Endothelial cell (in vitro differentiated cells): ENCODE measurements at places on chromosomes 16 and 17. TPM values are rescaled to one million over a fixed set of nuclear protein-coding genes. Genes with fewer than 3 reads are reported as not detected.
A peak's percentile ranks its signal among the peaks of the same experiment; 100 is the strongest.

The TMEM132E gene
- 0.08 TPM for total RNA-seq

The PPM1E gene
- total RNA-seq: 0.26 TPM

The KLHL11 gene
- 9.0 TPM for total RNA-seq

The ZNF19 gene
- total RNA-seq: 7.5 TPM

The RNF43 gene
- total RNA-seq: 0.56 TPM

The CFAP97D1 gene
- total RNA-seq: 0.10 TPM

The SLC6A2 gene
- not detected for total RNA-seq

DNA sequence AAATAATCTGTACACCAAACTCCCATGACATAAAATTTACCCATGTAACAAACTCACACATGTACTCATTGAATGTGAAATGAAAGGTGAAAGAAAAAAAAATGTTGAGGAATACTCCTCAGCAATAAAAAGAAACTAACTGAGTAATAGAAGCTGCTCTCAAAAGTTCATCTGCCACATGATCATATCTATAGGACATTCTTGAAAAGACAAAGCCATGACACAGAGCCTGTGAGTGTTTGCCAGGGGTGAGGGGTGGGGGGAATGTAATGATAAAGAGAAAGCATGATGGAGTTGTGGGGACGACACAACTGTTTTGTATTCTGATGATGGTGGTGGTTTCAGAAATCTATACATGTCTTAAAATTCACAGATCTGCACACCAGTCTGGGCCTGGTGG lies 52.2 kb upstream of the TMC5 start:
- no peak overlapping the region for H3K27ac ChIP-seq
- H3K4me3 ChIP-seq: no peak overlapping the region
- no peaks in the 10 kb centered on the region for H3K27me3 ChIP-seq
- no peaks in the 10 kb centered on the region for H3K4me1 ChIP-seq
- no peak for DNase-seq

- no peak overlapping the region for H3K4me3 ChIP-seq
- H3K36me3 ChIP-seq: no peaks in the 10 kb centered on the region
- DNase-seq: no peak
- no peak overlapping the region for H3K27ac ChIP-seq
Observed at GRCh38 chr17:9783050-9783449, 8.3 kb downstream of the DHRS7C start.

DNA sequence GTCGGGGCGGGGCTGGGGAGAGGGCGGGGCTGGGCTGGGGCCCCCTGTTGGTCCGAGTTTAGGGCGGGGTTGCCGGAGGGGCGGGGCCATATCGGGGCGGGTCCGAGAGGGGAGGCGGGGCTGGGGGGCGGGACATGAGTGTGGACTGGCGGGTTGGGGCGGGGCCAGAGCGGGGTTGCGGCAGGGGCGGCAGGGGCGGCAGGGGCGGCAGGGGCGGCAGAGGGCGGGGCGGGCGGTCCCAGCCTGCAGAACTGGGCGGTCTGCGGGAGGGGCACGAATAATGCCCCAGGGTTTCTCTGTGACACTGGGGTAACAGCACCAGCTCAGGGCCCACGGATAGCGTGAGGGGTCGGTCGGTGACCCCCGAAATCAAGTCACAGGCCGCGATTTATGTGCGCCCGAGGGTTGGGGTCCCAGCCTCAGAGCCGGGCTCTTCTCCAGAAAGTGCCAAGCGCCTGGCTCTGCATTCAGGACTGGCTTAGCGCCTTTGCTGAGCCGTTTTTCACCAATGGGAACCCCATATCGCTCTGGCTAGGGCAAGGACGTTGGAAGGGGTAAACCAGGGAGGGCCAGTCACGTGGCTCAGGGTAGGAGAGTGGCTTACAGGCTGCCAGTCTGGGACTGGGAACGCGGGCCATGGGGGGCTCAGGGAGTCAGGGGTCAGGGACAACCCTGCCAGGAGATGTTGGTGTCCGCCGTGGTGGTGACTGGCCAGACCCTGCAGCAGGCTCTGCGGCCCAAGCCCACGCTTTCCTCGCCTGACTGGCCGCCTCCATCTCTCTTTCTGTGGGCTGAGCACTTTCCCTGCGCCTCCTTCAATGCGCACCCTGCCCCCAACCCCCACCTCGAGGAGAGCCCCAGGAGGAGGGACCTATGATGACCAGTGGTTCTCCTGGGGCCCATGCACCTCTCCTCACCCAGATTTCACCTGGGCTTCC lies 1.2 kb upstream of the METTL26 start:
- H3K27me3 ChIP-seq: peaks cover 8% of the 10 kb centered on the region
- H3K36me3 ChIP-seq: no peaks in the 10 kb centered on the region
- no peak overlapping the region for H3K27ac ChIP-seq
- H3K4me3 ChIP-seq: peak overlapping the region; percentile 94
- peak; percentile 88 for DNase-seq

- H3K4me3 ChIP-seq: no peak overlapping the region
- no peak overlapping the region for H3K27ac ChIP-seq
- peaks cover 3% of the 10 kb centered on the region for H3K27me3 ChIP-seq
- H3K36me3 ChIP-seq: no peaks in the 10 kb centered on the region
Observed at GRCh38 chr16:27918755-27919154, 144.8 kb downstream of the GSG1L start.

GRCh38 chr17:41906465-41907184 lies 12.1 kb downstream of the ACLY start:
- peak overlapping the region; percentile 47 for H3K4me3 ChIP-seq
- no peak overlapping the region for H3K27ac ChIP-seq
- H3K4me1 ChIP-seq: no peaks in the 10 kb centered on the region
- peaks cover 5% of the 10 kb centered on the region for H3K27me3 ChIP-seq
- H3K36me3 ChIP-seq: peaks cover 69% of the 10 kb centered on the region

GRCh38 chr16:19776147-19776546 lies 58.1 kb downstream of the IQCK start:
- DNase-seq: no peak
- no peak overlapping the region for H3K27ac ChIP-seq
- peaks cover 4% of the 10 kb centered on the region for H3K4me1 ChIP-seq
- H3K27me3 ChIP-seq: peaks cover 1% of the 10 kb centered on the region
- H3K4me3 ChIP-seq: no peak overlapping the region
- peaks cover 3% of the 10 kb centered on the region for H3K36me3 ChIP-seq

GRCh38 chr17:21286066-21286770 lies 1.7 kb downstream of the MAP2K3 start:
- peaks cover 34% of the 10 kb centered on the region for H3K4me1 ChIP-seq
- DNase-seq: peak; percentile 50
- peaks cover 21% of the 10 kb centered on the region for H3K27me3 ChIP-seq
- peak overlapping the region; percentile 92 for H3K27ac ChIP-seq
